Vagina (tissue), 2 donors: ENCODE measurements at places on chromosomes 11 and 22.

DNA sequence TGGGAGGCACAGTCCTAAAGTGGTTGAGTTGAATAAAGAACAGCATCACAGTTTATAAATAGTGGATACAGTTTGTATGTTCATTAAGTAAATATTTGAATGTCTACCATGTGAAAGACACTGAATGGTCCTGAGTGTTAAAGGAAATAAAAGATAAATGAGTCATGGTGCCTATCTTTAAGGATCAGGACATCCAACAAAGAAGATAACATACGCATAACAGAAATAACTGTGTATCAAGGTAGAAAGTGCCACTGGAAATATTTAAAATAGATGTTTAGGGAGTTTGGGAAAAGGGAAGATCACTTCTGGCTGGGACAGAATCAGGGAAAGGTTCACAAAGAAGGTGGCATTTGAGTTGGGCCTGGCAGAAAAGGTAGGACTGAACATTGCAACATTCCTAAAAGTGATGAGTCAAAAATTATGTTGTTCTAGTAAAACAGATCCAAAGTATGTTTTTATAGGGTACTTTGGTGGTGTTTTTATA is 41.5 kb downstream of the CSTPP1 start:
- no peak for DNase-seq

DNA sequence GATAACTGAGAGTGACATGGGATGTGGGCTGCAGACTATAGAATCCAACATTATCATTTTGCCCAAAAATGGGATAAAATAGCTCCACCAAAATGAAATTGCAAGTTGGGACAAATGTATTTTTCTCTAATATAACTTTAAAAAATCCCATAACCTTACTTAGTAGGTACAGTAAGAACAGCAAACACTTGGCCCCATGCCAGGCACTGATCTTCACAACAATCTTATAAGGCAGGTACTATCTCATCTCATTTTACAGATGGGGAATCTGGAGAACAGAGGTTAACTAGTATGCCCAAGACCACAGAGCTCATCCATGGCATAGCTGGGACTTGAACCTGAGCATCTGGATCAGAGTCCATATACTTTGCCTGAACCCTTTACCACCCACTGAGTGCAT is 13.5 kb upstream of the ARHGEF17 start:
- DNase-seq = no peak

DNA sequence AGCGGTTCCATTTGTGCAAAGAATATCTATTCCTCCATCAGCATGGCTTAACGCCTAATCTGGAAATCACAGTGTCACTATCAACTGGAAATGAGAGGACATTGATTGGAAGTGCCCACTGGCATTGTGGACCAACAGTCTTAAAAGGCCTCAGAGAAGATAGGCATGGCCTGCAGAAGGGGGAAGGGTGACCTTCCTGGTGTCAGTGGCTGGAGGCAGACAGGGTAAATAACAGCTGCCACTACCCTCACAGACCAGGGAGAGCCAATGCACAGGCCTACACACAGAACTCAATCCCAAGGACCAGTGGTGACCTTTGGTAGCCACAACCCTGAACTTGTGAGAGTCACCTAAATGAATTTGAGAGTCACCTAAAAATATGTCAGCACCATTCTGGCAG is 36.0 kb downstream of the DDIAS start:
- DNase-seq = no peak

GRCh38 chr11:73335204-73335923 is 27.3 kb downstream of the ARHGEF17 start:
- DNase-seq = no peak

GRCh38 chr11:66857234-66857926 is 516 bp downstream of the LRFN4 start:
- no peak for DNase-seq

DNA sequence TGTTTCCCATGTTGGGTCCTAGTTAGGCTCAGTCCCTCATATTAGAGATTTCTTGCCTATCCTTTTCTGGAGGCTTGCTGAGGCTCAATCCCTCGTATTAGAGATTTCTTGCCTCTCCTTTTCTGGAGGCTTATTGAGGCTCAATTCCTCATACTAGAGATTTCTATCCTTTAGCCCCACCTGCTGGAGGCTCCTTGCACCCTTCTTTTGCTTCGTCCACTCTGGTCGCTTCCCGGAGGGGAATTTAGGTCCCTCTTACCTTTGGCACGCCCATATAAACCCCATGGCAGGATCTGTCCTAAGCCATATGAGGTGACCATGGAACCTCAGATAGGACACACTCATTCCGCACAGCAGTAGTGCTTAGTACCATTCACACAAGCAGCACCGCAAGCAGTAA is 15.9 kb downstream of the CYP2D6 start:
- DNase-seq = no peak

- DNase-seq = no peak
Measured at GRCh38 chr11:117790279-117790678, 6.7 kb downstream of the DSCAML1 start.

DNA sequence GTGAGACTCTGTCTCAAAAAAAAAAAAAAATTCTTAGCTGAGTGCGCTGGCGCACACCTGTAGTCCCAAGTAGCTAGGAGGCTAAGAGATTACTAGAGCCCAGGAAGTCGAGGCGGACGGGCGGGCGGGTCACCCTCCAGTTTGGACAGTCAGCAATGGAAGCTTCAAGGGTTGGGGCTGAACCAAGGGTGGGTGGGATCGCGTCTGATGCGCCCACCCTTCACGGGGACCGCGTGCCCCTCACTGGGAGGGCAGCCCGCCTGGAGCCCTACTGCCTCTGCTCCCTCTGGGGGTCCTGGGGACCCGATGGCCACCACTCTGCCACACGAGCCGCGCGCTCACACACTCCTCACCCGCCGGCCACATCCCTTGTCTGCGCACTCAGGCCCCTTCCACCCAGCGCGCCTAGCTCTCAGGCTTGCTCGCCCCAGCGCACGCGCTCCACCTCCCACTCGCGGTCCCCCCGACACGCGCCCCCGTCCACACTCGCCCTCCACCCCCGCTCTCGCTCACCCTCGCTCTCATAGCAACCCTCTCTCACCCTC is 494 bp downstream of the CHID1 start:
- no peak for DNase-seq

GRCh38 chr11:126328938-126329643 is 25.2 kb downstream of the DCPS start:
- no peak for DNase-seq

- no peak for DNase-seq
Measured at GRCh38 chr22:32590556-32590955, 115.9 kb downstream of the FBXO7 start.

DNA sequence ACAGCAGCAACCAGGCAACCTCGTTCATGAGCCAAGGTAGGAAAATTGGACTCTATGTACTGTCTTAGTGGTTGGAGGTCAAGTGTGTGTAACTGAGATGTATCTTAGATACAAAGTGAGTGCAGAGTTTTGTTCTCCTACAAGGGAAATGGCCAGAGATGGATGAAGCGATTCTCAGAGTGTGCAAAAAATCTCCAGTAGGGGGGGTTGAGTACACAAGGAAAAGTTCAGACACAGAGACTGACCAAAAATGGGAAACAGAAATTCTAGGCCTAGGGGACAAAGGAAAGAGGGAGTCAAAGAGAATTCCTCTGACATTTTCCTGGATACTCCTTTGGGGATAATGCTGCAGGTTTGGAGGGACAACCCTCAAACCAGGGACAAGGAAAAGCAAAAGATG is 38.2 kb upstream of the OR5AK2 start:
- DNase-seq = no peak

DNA sequence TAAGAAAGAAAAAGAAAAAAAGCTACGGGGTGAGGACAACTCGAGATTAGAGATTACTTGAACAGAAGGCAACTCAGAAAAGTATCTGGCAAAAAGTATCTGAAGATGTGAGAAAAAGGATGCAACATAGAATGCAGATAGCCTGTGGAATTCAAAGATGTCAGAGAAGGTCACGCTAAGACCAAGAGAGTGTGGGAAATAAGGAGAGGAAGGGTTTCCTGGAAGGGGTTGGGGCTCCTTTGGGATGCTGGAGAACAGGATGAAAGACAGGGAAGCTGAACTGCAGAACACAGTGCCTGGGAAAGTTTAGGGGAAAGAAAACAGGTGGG is 1.2 kb downstream of the GUCY1A2 start:
- DNase-seq = no peak

DNA sequence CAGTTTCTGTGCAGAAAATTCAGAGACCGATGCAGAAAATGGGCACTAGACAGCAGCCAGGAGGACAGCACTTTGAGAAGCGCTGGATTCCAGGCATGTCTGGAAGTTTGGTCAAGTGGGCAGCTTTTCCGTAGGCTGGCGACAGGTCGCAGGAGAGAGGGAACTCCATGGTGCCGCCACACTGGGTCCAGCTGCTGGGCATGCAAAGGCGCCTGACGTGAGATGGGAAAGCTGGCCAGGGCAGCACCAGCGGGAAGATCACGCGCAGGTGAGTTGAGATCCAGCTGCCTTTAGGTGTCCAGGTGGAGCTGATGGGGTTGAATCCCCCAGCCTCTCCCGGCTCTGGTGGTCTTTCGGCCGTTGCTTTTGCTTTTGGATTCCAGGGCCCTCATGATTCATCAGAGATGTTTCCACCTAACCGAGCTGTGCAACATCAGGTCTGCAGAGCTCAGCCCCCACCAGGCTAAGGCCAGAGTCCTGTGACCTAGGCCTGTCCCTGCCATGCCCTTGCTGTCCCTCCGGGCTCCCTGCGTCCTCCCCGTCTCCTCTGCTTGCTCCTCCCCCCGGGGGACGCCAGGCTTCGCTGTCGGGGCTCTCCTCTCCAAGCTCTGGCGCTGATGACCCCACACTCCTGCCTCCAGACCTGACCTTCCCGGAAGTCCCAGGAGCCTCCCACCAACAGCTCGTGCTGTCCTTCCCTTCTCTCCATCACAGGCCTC is 1001.7 kb downstream of the BRD1 start:
- no peak for DNase-seq

DNA sequence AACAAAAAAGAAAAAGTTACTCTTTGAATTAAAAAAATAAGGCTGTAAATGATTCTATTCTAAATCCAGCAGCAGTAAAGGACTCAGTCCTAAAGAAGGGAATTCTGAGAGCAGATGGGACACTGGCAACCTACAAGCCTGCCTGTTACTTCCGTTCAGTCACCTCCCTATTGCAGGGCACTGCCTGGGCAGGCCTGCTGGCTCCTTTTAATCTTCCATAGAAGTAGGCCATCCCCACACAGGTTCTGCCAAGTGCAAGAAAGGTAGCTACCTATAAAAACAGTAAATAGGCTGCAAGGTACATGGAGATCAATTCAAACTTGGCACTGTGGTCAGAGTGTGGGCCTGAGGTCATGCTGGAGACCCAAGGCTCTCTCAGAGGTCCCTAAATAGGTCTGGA is 136.4 kb downstream of the TRIM44 start:
- DNase-seq = no peak

DNA sequence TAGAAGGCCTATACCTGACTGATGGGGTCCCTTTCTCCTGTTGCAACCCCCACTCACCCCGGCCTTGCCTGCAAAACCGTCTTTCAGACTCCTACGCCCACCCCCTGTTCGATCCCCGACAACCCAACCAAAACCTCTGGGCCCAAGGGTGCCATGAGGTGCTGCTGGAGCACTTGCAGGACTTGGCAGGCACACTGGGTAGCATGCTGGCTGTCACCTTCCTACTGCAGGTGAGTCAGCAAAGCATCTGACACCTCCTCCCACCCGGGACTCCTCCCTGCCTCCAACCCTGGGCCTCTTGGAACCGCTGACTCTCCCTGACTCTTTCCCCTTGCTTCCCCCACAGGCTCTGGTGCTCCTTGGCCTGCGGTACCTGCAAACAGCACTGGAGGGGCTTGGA is 1.2 kb downstream of the ROM1 start:
- DNase-seq = no peak

- no peak for DNase-seq
Measured at GRCh38 chr11:44351898-44352498, 42.1 kb upstream of the ALX4 start.

DNA sequence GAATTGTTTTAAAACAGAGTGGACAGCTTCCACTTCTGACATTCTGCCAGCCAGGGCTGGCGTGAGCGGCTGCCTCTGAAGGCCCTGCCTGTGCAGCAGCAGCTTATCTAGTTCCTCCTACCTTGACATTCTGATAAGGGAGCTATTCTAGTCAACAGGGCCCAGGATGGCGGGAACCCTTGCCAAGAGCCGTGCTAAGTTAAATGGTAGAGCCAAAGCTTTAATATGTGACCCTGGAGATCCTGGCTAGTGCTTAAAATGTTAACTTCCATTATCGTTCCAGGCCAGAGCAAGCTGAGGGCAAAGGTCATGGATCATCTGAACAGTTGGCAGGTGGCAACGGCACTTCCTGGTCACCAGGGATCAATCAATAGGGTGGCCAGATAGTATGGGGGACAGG is 3.5 kb downstream of the KCNJ5 start:
- DNase-seq = no peak

DNA sequence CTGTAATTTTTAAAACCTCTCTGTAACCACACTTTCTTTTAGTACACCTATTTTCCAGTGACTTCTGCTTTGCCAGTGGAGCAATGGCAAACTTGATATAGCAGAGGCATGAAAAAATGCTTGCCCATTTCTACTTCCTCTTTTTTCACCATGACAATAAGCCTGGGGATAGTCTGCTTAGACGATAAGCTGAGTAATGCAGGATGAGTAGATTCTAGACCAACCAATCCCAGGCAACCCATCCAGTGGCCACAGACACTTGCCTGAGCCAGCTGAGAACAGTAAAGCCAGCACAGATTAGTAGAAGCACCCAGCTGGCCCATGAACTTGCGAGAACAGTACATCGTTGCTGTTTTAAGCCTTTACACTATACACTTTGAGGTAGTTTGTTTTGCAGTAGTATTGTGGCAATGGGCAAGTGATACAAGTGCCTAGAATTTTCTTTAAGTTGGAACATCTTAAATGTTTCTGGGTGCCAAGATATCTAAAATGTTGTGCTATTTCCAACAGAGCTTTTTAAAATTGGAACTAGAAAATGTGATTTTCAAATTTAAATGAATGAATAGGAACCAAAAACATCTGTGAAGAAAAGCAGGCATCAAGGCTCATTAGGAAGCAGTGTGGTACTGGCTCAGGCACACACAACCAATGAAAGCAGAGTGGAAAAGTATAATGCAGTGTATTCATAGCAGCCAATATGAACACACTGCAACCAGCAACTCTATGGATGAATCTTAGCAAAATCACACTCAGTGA is 37.7 kb downstream of the DDI1 start:
- DNase-seq = no peak

GRCh38 chr22:29041408-29041807 is 20.2 kb downstream of the C22orf31 start:
- DNase-seq = no peak

DNA sequence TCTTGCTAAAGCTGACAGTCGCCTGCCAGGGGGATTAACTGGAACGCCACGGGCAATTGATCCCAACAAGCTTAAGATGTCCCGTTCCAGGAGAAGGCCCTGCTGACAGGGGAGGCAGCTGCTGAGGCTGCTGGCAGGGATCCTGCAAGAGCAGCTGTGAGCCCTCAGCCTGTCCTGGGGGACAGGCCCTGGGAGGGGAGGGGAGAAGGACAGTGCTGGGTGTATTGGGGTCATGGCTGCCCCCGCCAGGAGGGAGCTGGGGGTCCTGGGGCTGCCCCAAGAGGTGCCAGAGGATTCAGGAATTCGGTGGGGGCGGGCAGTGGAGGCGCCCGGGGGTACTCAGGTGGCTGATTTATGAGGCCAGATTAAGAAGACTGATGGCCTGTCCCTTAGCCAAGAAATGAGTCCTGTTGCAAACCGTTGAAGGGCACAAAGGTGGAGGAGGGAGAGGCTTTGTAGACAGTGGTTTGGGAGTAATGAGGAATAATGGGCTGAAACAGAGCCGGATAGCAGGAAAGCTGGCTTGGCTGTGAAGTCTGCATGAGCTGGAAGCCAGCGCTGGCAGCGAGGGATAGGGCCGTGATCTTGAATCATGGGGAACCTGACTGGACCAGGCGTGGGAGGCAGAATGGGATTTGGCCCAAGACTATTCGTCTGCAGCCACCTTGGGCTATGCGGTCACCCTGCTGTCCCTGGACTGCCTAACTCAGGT is 133.5 kb downstream of the CACNA1I start:
- no peak for DNase-seq
